ENCODE measurements at places on chromosomes 3 and 15. TPM values are rescaled to one million over a fixed set of nuclear protein-coding genes. Genes with fewer than 3 reads are reported as not detected.

GRCh38 chr3:43001094-43001553 lies 22.0 kb downstream of the GASK1A start:
- no peak for DNase-seq
- H3K36me3 ChIP-seq = no peaks in the 10 kb centered on the region
- H3K4me3 ChIP-seq = no peak overlapping the region
- H3K27ac ChIP-seq = no peak overlapping the region

DNA sequence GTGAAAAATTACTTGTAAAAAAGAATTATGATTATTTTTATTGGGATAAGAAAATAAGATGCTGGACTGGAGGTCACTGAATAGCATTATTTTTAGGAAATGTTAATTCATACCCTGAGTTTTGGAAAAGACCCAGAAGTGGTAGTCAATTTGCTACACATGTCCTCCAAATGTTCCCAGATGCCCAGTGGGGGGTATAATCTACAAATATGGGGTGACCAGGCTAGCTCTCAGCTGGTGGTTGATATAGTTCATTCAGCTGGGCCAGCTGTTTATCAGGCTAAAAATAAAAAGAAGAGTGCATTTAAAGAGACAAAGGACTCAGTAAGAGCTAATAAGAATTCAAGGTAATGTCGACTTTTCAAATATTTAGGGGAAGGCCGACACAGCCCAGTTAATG lies 402.0 kb upstream of the GOLIM4 start:
- no peak overlapping the region for H3K4me3 ChIP-seq
- no peak for DNase-seq
- H3K4me1 ChIP-seq = no peaks in the 10 kb centered on the region
- no peak overlapping the region for H3K27ac ChIP-seq
- no peaks in the 10 kb centered on the region for H3K36me3 ChIP-seq
- H3K27me3 ChIP-seq = no peaks in the 10 kb centered on the region

GRCh38 chr3:156769721-156770654 lies 56.2 kb upstream of the LEKR1 start:
- DNase-seq = no peak
- H3K4me1 ChIP-seq = peaks cover 11% of the 10 kb centered on the region
- H3K27me3 ChIP-seq = no peaks in the 10 kb centered on the region

- H3K27me3 ChIP-seq = peaks cover 28% of the 10 kb centered on the region
- no peak overlapping the region for H3K4me3 ChIP-seq
- H3K36me3 ChIP-seq = no peaks in the 10 kb centered on the region
- H3K27ac ChIP-seq = no peak overlapping the region
- H3K4me1 ChIP-seq = peaks cover 10% of the 10 kb centered on the region
- no peak for DNase-seq
Observed at GRCh38 chr3:125073390-125073905, 17.7 kb upstream of the HEG1 start.

DNA sequence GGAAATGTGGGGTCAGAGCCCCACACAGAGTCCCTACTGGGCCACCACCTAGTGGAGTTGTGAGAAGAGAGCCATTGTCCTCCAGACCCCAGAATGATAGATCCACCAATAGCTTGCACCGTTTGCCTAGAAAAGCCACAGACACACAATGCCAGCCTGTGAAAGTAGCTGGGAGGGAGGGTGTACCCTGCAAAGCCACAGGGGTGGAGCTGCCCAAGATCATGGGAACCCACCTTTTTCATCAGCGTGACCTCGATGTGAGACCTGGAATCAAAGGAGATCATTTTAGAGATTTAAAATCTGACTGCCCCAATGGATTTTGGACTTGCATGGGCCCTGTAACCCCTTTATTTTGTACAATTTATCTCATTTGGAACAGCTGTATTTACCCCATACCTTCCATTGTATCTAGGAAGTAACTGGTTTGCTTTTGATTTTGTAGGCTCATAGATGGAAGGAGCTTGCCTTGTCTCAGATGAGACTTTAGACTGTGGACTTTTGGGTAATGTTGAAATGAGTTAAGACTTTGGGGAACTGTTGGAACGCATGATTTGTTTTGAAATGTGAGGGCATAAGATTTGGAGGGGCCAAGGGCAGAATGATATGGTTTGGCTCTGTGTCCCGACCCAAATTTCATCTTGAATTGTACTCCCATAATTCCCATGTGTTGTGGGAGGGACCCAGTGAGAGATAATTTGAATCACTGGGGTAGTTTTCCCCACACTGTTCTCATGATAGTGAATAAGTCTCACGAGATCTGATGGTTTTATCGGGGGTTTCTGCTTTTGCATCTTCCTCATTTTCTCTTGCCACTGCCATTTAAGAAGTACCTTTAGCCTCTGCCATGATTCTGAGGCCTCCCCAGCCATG lies 49.0 kb downstream of the CD200 start:
- peak overlapping the region; percentile 1 for H3K4me3 ChIP-seq
- H3K4me1 ChIP-seq = peaks cover 76% of the 10 kb centered on the region
- DNase-seq = no peak
- H3K27ac ChIP-seq = peak overlapping the region; percentile 87

DNA sequence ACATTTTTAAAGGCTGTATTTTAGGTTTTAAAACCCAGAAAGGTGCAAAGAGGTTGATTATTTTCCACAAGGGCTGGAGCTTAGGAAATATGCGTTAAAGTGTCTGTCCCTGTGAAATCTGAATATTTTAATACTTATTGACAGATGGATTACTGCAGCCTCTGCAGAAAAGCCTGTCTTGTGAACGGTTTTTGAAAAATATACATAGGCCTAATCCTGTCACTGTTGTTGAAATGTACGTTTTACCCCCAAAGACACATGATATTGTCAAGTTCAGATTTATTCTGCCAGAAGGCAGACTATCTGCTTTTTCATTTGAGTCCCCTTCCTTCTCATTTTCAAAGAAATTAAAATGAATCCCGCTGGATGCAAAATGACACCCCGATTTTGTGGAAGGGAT lies 2.2 kb upstream of the BCL6 start:
- H3K27ac ChIP-seq = peak overlapping the region; percentile 99
- no peak for DNase-seq
- H3K4me1 ChIP-seq = peaks cover 57% of the 10 kb centered on the region
- H3K27me3 ChIP-seq = no peaks in the 10 kb centered on the region

- DNase-seq = no peak
- H3K4me3 ChIP-seq = no peak overlapping the region
- H3K27me3 ChIP-seq = no peaks in the 10 kb centered on the region
- H3K27ac ChIP-seq = no peak overlapping the region
- H3K36me3 ChIP-seq = no peaks in the 10 kb centered on the region
Observed at GRCh38 chr3:151538456-151539393, 77.9 kb upstream of the IGSF10 start.

DNA sequence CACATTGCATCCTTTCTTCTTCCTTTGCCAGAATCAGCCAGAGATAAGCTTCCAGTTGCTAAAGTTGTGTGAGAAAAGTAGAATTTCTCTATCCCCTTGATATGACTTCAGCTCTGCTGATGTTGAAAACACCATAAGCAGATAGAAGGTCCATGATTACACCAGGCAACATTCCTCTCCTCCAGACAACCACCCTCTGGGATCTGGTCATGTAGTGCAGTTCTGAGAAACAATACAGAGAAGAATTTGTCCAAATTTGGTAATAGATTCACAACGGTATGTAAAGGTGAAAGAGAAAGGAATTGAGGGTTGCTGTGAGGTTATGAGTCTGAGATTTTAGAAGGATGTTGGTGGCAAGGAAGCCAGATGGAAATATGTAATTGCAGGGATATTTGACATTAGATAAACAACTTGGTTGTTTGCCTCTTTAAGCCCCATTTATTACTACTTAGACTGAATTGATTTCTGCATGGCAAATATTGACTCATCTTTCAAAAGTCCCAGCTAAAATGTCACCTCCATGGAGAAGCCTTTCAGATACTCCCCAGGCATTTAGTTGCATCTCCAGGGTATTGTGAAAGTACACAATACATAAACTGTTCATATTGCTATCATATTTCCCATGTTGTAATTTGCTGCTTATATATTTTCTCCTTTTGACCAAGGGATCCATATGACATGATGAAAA lies 134.9 kb downstream of the GAP43 start:
- no peaks in the 10 kb centered on the region for H3K4me1 ChIP-seq
- no peak overlapping the region for H3K4me3 ChIP-seq
- no peaks in the 10 kb centered on the region for H3K36me3 ChIP-seq
- no peak overlapping the region for H3K27ac ChIP-seq

DNA sequence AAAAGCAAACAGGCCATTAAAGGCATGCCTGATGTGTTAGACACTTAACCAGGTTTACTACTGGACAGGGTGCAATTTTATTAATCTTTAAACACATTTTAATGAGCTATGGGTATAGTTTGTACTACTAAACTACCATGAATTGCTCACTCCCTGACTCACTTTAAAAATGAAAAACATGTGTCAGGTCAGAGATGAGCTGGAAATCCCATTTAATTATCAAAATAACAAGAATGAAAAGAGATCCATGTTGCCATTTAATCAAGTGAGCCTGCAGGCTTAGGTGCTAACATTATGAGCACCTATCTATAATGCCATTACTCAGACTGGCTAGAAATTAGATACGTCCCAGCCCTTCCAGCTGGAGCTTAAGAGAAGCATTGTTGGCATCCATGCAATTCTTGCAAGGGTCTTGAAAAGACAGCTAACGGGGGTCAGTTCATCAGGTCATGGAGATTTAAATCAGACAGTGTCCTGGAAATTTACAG lies 224.4 kb downstream of the THRB start:
- no peak overlapping the region for H3K27ac ChIP-seq
- no peak for DNase-seq
- H3K27me3 ChIP-seq = peaks cover 7% of the 10 kb centered on the region
- H3K36me3 ChIP-seq = no peaks in the 10 kb centered on the region
- no peaks in the 10 kb centered on the region for H3K4me1 ChIP-seq

GRCh38 chr3:190238871-190239270 lies 83.4 kb downstream of the CLDN1 start:
- H3K36me3 ChIP-seq = no peaks in the 10 kb centered on the region
- no peak for DNase-seq
- H3K4me1 ChIP-seq = no peaks in the 10 kb centered on the region
- no peak overlapping the region for H3K4me3 ChIP-seq
- no peak overlapping the region for H3K27ac ChIP-seq

DNA sequence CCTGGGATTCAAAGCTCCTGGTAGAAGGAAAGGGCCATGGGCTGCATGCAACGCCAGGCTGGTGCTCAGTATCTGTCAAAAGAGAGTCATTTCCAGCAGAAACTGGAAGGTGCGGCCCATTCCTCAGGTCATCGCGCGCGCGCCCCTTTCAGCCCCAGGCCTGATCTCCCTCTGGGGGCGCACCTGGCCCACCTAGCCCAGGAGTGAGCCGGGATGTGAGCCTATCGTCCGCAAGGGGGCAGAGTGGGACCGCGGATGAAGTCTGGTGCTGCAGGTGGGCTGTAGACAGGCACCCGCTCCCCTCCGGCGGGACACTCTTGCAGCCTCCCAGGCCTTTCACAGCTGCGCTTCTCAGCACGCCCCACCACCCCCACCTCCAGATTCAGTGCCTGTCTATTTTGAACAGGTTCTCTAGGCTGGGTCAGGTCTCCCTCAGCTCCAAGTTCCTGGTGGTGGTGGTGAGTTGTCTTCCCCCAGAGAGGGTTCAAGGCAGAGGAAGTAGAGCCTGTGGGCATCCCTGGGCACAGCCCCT lies 5.8 kb upstream of the RPL29 start:
- no peak overlapping the region for H3K27ac ChIP-seq
- H3K4me1 ChIP-seq = peaks cover 13% of the 10 kb centered on the region
- H3K4me3 ChIP-seq = no peak overlapping the region
- H3K27me3 ChIP-seq = peaks cover 17% of the 10 kb centered on the region
- H3K36me3 ChIP-seq = no peaks in the 10 kb centered on the region

DNA sequence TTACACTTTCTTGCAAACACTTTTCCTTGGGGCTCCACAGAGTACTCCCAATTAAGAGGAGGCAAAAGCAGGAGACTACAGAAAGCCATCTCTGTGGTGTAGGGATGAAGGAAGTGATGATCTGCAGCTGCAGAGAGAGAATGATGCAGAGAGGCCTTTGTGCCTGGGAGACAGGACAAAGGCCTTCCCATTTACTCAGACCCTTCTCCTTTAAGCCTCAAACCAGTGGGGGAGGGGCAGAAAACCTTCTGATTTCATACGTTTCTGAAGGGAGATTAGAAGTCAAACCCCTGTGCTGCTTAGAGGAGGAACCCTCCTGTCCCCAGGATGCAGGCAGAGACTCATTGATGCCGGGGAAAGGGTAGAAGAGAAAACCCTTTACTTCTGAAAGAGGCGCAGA lies 130.8 kb downstream of the NEO1 start:
- H3K27ac ChIP-seq = no peak overlapping the region
- peaks cover 10% of the 10 kb centered on the region for H3K36me3 ChIP-seq
- no peak overlapping the region for H3K4me3 ChIP-seq
- no peaks in the 10 kb centered on the region for H3K4me1 ChIP-seq
- DNase-seq = no peak

DNA sequence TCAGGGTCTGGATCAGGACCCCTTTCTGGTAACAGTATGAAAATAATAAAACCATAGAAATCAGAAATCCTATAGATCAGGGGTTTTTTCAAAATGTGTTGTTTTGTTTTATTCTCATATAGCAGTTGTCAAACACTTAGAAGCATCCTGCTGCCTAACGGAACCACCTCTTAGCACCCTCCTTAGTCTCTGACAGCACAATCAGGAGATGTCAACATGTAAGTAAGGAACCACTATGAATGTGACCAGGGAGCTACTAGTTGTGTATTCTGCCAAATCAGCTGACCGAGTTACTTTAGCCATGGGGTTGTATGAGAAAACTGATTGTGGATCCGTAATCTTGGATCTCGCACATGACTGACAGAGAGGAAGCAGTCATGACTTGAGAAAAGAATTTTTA lies 22.2 kb downstream of the CCDC39 start:
- no peak overlapping the region for H3K4me3 ChIP-seq
- H3K4me1 ChIP-seq = no peaks in the 10 kb centered on the region
- no peak for DNase-seq
- no peak overlapping the region for H3K27ac ChIP-seq
- peaks cover 9% of the 10 kb centered on the region for H3K27me3 ChIP-seq

- DNase-seq = no peak
- no peaks in the 10 kb centered on the region for H3K4me1 ChIP-seq
- no peaks in the 10 kb centered on the region for H3K36me3 ChIP-seq
- no peak overlapping the region for H3K27ac ChIP-seq
- no peaks in the 10 kb centered on the region for H3K27me3 ChIP-seq
Observed at GRCh38 chr3:80244390-80244789, 476.6 kb upstream of the ROBO1 start.

- H3K36me3 ChIP-seq = no peaks in the 10 kb centered on the region
- no peak for DNase-seq
- H3K4me3 ChIP-seq = no peak overlapping the region
- no peak overlapping the region for H3K27ac ChIP-seq
- H3K4me1 ChIP-seq = no peaks in the 10 kb centered on the region
- H3K27me3 ChIP-seq = peaks cover 2% of the 10 kb centered on the region
Observed at GRCh38 chr3:178169421-178169820, 366.8 kb upstream of the KCNMB2 start.

Gene RTP1
- total RNA-seq = not detected

Gene PML
- total RNA-seq = 64.5 TPM

Gene NANOGP8
- total RNA-seq = not detected

Gene GOLGA8B
- total RNA-seq = 215 TPM

Gene KBTBD12
- not detected for total RNA-seq
